ENCODE measurements at places on chromosomes 6 and 20. TPM values are rescaled to one million over a fixed set of nuclear protein-coding genes. Genes with fewer than 3 reads are reported as not detected.

Gene TUBB2B
- 0.28 TPM for total RNA-seq

- no peak for DNase-seq
These were observed 485.5 kb downstream of the MMUT start for GRCh38 chr6:48977573-48977972.

DNA sequence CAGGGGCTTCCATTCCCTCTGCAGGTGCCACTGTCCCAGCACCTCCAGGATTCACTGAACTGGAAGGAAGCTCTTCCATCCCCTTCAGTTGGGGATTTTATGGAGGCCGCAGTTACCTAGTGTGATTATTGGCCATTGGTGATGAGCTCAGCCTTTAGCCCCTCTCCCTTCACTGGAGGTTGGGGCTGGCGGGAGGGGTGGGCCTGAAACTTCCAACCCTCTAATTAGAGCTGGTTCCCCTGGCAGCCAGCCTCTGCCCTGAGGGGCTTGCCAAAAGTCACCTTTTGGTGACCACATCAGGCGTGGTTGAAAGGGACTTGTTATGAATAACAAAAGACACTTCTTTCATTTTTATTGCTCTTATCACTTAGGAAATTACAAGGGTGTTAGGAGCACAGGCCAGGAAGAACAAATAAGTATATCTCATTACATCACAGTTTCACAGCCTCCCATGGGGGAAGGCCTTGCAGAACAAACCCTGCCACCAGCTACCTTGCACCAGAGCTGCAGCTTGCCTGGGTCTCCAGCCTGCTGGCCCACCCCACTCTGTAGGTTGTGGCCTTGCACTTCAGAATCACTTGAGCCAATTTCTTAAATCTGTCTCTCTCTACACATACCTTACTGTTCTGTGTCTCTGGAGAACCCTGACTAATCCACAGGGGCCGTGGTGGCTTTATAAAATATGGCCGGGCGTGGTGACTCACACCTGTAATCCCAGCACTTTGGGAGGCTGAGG is 5.0 kb downstream of the PYGB start:
- no peak for DNase-seq

- no peak for DNase-seq
These were observed 154.3 kb downstream of the ESR1 start for GRCh38 chr6:151961809-151962208.

DNA sequence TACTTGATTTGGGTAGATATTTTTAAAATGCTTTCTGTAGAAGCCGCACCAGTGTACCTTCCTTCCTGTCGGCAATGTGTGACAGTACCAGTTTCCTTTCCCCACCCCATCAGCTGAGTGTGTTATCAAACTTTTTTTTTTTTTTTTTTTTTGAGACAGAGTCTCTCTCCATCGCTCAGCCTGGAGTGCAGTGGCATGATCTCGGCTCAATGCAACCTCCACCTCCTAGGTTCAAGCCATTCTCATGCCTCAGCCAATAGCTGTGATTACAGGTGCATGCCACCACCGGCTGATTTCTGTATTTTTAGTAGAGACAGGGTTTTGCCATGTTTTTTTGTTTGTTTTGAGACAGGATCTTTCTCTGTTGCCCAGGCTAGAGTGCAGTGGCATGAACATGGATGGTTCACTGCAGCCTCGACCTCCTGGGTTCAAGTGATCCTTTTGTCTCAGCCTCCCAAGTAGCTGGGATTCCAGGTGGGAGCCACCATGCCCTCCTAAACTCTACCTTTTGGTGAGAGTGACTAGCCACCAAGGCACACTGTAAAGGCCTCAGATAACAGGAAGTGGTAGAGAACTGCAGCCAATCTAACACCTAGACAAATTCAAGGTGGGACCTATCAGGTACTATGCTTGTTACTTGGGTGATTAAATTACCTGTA is 26.5 kb upstream of the ZBTB22 start:
- peak; percentile 20 for DNase-seq

- DNase-seq: peak; percentile 28
These were observed 105.5 kb upstream of the BACH2 start for GRCh38 chr6:90401933-90402830.

Measured in activated naive CD8-positive, alpha-beta T cell treated with anti-CD3 and anti-CD28 coated beads for 36 hours (primary cell).